RWPE1 (cell line): ENCODE measurements at places on chromosomes 5 and 9.

DNA sequence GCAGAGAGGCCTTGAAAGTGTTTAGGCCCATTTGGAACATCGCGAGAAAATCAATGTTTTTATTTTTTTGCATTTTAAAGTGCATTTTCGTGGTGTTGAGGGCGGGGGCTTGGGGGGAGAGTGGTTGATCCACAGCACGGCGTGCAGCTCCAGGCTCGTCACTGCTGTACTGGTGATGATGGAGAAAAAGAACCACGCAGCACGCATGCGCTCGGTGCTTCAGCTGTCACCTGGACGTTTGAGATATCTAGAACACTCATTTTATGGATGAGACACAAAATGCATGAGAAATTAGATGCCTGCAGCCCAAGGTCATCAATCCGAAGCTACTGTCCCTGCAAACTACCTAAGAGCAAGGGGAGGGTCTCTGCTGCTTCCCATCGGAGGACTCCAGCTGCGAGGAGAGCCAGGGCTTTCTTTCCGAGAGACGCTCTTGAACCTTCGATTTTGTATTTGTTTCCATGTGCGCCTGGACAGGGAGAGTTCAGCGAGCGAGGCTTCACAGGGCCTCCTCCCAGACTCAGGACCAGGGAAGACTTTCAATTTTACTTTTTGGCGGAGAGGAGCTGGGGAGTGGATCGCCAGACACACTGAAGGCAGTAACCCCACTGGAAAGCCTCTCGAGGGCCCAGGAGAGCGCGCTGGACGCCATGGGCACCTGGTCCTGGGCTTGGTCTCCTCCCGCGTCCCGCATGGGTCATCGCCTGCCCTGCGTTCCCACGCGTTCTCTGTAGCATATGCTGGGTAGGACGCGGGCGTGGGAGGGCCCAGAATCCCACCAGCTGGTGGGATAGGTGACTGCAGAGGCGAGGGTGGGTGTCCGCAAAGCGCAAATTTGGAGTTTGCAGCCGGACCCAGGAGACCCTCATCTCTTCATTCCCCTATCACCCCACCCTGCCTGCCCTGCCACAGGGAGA, 2.5 kb downstream of the DMRT2 start:
- DNase-seq: no peak

DNA sequence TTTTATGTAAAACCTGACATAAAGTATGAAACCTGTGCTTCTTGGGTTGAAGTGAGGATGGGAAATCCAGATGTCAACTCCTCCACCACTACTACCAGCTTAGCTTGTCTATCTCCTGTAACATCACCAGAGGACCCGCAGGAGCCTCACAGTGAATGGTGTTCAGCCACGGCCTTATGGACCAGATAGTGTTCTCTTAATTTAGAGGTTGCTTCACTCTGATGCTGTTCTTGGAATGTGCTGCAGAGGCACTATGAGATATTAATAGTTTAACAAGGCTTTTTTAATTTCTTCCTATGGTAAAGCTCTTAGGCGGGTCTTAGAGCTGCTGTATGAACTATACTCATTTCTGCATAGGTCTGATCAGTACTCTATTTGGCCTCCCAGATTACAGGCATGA, 27.9 kb downstream of the NFX1 start:
- no peak for DNase-seq

DNA sequence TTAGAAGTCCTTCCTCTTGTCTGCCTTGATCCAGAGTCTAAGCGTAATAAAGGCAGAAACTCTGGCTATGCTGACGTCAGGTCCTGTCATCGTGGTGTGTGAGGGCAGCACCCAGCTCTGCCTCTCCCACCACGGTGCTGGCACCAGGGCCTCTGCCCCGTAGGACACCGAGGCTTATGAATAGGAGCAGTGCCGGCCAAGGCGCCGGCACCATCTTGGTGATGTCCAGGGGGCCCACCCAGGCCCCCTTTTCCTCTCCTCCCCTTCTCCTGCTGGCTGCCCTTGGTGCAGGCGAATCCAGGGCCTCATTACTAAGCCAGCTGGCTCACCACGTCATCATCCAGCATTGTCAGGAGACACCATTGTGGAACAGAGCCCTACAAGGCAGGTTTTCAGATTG, 252.3 kb downstream of the FANCC start:
- DNase-seq: no peak

- DNase-seq: no peak
Observed at GRCh38 chr9:24828687-24829086, 283.0 kb upstream of the IZUMO3 start.

GRCh38 chr5:71972777-71973473, 134.3 kb upstream of the MAP1B start:
- no peak for DNase-seq

GRCh38 chr5:121624035-121624434, 227.6 kb upstream of the FTMT start:
- DNase-seq: no peak

DNA sequence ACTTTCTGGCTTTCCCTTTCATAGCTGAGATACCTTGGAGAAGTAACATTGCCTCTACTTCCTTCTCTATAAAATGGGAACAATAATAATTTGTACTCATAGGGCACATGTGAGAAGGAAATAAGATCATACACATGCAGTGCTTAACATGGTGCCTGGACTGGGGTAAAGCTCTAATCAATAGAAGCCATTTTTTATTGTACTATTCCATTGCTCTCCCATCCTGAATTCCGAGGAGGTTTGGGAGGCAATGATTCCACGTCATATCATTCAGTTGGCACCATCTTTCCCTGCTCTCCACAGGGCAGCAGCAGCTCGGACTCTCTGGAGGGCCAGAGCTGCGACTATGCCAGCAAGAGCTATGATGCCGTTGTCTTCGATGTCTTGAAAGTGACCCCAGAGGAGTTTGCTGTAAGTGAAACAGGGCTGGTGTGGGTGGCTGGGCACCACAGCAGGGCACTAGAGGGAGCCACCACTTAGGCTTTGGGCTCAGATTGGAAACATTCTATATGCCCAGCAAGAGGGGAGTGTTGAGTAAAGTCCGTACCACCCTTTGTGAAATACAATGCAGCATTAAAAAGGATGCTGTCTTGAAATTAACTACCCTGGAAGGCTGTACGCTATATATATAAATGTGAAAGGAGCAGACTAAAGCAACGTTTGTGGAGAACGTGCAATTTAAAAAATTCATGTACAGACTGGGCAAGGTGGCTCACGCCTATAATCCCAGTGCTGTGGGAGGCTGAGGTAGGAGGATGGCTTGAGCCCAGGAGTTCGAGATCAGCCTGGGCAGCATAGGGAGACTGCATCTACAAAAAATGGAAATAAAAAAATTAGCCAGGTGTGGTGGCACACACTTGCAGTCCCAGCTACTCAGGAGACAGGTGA, 51.2 kb downstream of the RALGPS1 start:
- DNase-seq: peak; percentile 87

DNA sequence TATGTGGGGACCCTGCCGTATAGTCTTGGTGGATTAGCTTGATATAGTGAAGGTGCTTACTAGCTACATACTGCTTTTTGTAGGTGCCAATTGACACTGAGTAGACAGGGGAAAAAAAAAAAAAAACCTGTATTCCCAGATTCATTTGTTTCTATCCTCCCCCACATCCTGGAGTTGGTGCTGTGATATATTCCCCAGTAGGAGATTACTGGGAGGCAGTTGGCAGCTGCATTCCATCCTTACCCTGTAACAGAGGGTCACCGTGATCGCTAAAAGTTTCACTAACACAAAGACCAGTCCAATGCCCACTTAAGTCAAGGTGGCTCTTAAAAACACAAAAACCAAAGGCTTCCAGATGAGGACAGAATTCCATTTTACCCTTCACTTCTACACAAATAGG, 27.4 kb upstream of the TOMM5 start:
- no peak for DNase-seq

DNA sequence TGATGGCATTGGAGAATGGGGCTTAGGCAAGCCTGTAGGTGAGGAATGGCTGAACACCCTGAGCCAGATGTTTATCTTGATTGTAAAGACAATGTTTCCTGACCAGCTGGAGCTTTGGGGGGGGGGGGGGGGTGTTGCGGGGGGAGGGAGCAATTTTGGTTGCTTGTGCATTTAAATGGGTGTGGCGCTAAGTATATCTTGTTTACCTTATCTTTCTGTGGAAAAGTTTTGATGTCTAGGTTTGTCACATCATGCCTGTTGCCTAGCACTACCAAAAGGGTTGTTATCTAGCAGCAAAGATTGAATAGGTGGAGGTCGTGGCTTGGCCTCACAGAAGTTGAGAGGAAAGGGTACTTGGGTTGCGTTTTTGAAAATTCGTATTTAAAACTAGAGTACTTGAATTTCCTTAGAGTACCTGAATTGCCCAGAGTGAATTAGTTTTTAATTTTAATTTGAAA, 1.3 kb downstream of the SMAD5 start:
- DNase-seq: peak; percentile 60

GRCh38 chr5:17326600-17327037, 109.2 kb downstream of the BASP1 start:
- DNase-seq: no peak

DNA sequence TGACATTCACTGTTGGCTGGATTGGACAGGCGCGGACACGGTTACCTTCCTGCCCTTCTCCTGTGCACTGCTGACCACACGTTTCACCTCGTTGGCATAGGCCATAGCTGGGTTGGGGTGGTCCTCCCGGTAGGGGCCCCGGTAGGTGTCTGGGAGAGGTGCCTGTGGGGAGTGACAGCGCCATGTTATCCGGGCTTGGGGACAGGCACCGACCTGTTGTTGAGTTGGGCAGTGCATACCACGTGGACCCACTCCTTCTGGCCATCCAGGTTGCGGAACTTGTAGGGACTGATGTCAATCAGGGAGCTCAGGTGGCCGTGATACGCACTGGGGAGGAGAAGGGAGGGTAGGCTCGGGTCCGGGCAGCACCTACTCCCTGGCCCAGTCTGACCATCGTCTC, 8.2 kb downstream of the PHYKPL start:
- DNase-seq: no peak

DNA sequence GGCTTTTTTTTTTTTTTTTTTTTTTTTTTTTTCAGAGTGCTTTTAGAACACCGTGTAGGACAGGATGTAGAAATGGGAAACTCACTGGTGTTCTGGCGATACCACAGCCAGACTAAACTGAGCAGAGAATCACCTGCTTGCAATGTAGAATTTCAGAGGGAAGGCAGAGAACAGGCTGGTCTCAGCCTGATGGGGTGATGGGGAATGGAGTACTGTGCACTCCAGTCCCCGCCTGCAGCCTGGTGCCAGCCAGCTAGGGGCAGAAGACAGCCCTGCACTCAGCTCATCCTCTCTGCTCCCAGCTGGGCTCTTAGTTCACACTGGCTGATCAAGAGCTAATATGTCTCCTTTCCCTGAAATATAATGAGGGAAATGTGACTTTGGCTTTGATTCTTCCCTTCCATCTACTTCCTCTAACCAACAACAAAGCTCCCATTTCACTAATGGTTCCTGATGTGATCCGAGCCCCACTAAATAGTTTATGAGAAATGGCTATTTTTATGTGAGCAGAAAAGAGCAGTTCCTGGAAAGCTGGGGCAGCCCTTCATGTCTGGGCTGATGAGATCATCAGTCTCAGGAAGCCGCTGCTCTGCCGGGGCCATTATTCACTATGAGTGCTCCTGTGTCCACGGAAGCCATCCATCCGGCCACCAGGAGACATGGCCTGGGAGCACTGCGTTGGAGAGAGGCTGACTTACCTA, 209.7 kb downstream of the GADD45G start:
- no peak for DNase-seq

DNA sequence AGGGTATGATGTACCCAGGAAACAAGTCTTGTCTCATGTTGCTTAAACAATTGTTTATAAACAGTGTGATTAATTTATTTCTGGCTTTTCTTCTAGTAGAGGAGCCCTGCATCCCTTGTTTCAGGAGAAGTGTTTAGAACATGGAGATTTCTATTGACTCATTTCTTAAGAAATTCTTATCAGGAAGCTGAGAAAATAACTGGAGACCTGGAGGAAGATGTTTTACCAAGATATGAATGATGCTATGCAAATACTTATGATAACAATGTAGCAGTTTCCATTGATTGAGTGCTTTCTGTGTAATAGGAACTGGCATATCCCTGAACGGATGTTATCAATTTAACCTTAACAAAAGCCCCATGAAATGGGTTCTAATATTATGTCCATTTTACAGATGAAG, 108.6 kb downstream of the FBXO38 start:
- no peak for DNase-seq

DNA sequence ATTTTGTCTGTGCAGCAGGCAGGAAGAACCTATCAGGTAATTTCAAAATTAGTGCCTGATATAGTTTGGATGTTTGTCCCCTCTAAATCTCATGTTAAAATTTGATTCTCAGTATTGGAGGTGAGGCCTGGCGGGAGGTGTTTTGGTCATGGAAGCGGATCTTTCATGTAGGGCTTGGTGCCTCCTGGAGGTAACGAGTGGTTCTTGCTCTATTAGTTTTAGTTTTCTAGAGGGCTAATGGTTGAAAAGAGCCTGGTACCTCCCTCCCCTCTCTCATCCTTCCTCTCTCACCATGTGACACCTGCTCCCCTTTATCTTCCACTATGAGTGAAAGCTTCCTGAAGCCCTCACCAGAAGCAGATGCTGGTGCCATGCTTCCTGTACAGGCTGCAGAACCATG, 106.3 kb downstream of the DRD1 start:
- DNase-seq: no peak
